ENCODE measurements at places on chromosomes 1 and 21.

GRCh38 chr1:112625696-112626095, 6.1 kb downstream of the CAPZA1 start:
- no peak for DNase-seq

- no peak for DNase-seq
These were observed 368.3 kb upstream of the OLFM3 start for GRCh38 chr1:102365071-102365470.

GRCh38 chr1:145891587-145892485, 6.2 kb upstream of the ANKRD35 start:
- DNase-seq: peak; percentile 8

DNA sequence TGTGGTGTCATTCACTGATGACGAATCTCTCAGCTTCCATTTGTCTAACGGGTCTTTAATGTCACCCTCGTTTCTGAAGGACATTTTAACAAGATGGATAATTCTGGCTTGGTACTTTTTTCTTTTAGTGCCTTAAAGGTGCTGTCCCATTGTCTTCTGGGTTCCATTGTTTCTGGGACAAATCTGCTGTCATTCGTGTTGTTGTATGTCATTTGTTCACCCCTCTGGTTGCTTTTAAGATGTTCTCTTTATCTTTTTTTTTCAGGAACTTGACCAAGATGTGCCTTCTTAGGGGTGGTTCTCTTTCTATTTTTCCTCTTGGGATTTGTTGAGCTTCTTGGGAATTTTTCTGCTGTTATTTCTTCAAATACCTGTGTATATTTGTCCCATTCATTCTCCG, 14.0 kb upstream of the MMEL1 start:
- DNase-seq: no peak

- DNase-seq: no peak
These were observed 161.1 kb downstream of the PIGK start for GRCh38 chr1:77057994-77058585.

DNA sequence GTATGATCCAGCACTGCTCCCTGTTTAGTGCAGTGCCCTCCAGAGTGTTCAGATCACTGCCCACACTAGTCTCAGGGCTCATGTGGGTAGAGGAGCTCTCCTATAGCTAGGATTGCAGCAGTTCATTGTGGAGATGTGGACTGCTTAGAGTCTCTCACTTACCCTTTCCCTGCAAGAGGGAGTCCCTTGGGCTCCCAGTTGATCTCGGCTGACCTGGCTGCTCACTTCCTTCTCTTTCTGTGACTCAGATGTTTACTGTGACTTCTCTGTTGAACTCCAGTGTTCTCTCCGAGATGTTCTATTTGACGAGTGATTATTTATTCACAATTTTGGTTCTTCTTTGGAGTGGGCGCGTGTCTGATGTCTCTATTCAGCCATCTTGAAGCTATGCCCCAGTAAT, 141.9 kb downstream of the PTBP2 start:
- no peak for DNase-seq

DNA sequence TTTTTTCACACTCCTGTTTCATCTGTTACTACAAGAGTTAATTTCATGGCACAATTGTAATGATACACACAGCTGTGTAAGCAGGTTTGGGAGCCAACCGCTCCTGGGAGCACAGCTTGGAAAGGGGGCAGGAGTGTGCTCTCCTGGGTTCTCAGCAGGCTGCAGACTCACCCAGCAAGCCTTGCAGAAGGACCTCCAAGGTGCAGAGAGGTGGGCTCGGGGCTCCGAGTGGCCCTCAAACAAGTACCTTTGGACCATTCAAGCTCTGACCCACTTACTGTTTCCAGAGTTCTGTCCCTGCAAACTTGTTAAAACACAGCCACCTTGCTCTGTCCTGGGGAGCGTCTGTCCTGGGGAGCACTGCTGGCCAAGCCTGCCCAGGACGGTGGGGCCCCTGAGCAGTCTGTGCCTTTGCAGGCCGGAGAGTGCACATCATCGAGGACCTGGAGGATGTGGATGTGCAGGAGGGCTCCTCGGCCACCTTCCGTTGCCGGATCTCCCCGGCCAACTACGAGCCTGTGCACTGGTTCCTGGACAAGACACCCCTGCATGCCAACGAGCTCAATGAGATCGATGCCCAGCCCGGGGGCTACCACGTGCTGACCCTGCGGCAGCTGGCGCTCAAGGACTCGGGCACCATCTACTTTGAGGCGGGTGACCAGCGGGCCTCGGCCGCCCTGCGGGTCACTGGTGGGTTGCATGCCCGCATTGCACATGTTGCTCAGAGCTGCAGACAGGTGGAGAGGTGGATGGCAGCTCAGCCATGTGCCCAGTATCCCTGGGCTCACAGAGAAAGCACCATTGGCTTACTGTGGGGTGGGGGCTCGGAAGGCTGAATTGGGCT, 78.0 kb downstream of the OBSCN start:
- no peak for DNase-seq
